ENCODE measurements at places on chromosomes 5 and 9.

GRCh38 chr5:120873083-120873482 is 409.0 kb downstream of the PRR16 start:
- no peak for DNase-seq

DNA sequence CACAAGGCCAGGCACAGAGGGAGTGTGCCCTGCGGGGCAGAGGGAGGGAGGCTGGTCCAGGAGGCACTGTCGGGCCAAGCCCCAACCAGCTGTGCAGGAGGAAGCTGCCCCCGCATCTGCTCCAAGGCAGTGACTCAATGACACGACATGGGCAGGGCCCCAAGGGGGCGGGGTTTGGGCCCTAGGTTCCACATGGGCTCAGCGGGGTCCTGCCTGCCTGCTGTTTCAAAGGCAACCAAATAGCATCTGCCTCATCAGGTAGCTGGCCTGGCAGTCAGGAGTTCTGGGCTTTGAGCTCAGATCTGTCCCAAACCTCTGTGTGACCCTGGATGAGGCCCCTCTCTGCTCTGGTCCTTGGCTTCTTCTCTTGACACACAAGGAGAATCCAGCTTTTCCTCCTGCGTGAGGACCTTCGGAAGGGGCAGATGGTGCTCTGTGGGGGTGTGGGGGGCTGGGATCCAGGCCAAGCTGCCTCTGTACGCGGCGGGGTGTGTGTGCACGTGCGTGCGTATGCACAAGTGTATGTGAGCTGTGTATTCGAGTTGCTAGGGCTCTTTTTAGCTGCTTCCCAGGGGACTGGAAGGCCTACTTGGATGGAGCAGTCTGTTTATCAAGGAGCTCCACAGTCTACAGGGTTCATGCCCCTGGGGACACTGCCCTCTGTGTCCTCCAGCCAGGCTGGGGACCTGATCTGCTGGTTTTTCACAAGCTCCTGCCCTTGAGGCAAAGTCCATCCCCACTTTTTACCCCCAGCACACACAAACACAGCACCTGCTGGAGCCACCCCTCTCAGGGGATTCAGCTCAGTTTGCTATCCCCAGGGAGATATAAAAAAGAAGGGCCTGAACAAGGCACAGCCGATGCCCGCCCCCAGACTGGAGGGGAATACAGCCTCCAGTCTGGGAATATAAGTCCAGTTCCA is 138.9 kb downstream of the RGS3 start:
- no peak for DNase-seq

DNA sequence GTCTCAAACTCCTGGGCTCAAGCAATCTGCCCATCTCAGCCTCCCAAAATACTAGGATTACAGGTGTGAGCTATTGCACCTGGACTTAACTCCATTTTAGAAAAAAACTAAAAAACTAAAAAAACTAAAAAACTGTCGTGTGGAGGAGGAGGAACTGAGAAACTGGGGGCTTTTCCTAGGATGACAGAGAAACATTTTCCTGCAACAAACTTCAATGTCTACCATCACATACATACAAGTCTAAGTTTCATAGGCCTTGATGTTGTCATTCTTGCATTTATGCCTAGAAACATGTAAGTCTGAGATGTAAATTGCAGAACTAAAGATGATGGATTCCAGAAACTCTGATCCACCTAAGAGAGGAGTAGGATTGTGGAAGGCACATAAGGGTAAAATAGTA is 556.8 kb downstream of the RAB3C start:
- DNase-seq: no peak

- peak; percentile 80 for DNase-seq
Measured at GRCh38 chr5:143405063-143405848, 1.8 kb upstream of the NR3C1 start.

DNA sequence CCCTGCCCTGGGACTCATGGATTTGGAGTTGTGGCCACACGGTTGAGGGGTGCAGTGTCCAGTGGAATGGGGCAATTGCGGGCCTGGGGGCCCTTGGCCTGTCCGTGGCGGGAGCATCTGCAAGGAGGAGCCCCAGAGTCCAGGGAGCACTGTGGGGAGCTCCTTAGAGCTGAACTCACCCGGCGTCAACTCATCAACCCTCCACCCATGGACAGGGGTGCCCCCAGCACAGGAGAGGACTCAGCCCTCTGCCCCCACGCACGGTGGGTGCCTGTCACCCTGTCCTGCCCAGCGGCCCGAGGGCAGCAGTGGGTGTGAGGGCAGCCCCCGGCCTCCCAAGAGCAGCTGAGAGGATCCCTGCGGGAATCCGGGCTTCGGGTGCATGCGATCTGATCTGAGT is 550 bp upstream of the SLC6A18 start:
- DNase-seq: no peak

GRCh38 chr5:160471761-160472160 is 50.1 kb downstream of the PTTG1 start:
- no peak for DNase-seq

DNA sequence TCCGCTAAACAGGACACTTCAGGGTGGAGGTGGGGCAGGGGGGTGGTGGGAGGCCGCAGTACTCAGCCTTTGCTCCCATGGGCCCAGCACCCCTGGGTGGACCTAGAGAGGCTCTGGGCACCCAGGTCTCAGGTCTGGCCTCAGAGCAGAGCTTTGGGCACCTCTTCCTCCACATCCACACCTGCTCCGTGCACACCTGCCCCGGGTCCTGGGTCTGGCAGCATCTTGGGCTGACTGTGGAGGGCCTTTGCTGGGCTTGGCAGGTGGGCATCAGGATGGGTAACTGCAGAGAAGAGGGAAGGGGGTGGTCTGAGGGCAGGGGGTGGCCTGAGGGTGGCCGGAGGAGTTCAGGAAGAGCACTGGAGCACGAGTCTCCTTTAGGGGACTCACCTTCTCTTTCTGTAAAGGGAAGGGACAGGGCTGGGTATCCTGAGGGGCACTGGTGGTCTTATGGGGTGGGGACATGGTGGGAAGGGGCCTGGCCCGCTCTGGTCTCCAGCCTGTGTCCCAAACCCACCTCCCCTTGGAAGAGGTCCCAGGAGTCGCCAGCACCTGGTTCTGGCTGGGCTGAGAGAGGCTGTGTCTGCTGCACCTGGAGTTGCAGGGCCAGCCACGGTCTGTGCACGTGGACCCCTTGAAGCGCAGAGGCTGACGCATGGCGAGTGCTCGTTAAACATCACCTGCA is 106.7 kb upstream of the IER5L start:
- DNase-seq: no peak

DNA sequence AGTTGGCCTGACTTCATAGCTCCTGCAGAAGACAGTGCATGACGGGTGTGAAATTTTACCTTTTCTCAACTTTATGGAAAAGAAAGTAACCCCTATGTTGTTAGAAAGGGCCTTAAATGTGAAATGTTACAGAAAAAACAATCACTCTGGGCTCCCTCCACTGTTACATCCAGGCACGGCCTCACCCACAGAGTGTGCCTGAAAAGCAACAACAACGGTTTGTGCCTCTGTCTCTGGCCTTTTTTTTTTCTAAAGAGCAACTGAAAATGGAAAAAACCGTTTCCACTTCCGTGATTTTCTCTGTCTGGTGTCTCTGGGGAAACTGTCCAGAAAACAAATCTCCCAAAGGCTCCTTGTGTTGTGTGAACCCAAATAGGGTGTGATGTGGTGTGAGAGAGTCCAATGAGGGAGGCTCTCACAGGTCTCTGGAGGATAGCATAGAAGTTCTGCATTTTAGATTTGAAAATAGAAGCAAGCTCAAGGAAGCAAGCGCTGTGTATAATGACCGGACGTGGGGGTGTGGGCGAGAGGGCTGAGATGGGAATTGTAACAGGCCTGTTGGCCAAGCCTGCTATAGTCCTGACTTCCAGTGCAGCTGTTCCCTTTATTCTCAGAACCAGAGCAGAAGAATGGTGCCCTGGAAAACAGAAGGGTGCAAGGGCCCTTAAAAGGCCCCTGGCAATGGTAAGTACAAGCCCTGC is 221.8 kb upstream of the TUT7 start:
- no peak for DNase-seq

- DNase-seq: no peak
Measured at GRCh38 chr5:58455066-58455465, 4.8 kb downstream of the PLK2 start.

- DNase-seq: no peak
Measured at GRCh38 chr5:77958642-77959330, 182.6 kb upstream of the TBCA start.

DNA sequence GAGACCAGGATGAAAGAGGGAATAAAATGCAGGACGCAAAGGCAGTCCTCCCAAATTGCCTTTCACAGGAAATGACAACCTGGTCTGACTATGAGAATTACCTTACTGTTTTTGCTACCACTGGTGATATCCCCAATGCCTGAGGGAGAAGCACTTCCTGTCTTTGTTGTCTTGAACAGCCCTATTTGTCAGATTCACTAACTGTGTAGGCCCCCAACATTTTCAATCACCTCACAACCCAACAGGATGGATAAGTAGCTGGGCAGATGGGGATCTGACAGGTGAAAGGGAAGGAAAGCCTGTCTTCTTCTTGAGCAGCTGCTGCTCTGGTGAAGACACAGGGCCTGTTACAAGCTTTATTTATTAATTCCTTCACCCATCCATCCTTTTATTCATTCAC is 9.7 kb downstream of the ESM1 start:
- DNase-seq: no peak

DNA sequence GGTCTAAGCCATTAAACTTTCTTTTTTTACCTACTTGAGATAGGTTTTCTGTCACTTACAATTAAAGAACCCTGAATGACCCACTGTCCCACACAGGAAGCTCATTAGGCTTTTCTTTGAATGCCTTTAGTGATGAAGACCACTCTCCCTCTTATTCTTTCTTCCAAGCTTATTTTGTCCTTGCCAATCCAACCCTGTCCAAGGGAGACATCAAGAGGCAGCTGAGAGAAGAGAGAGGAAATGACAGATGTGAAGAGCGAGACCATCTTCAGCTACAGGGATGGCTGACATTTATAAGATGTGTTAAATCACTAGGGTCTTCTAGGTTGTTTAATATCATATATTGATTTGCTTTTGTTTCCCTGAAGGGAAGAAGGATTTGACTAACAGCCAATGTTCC is 133.5 kb downstream of the FAM114A2 start:
- DNase-seq: no peak

DNA sequence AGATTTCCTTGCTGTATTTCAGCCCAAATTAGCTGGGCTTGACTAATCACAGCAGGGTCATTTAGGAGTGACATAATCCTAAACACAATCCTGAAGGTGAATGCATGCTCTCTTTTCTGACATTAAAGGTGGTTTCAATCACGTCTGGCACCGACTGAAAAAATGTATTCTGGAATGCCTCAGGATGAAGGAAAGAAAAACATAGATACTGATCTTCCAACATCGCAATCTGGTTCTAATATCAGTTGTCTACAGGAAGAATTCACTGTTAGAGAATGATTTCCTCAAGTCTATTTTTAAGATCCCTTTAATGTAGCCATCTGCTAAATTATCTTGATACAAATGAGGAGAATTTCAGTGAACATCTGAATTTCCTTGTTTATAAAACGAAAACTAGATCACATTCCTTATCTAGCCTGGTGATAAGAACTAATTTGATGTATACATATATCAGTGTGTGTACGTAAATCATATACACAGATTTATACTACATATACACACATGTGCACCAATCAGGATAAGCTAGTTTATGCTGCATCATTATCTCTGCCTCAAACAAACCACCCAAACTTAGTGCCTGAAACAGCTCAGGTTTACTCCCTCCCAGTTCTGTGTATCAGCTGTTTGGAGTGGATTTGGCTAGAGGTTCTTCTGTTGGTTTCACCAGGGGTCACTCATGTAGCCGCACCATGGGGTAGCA is 31.3 kb upstream of the TAS2R1 start:
- no peak for DNase-seq

DNA sequence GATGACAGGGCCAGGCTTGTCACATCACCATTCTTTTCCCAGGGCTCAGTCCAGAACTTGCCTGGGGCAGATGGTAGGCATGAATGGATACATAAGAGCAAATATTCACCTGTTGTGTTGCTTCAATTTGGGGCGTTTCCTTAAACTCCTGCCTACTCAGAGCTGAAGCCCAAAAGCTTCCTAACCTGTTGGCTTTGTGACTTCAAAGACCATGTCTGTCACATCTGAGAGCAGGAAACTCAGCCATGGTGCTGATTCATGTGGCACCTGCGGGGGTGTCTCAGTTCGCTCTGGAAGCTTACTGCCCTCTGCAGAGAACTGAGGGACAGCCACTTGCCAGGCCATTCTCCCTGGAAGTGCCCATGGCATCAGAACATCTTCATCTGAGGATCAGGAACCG is 246.6 kb downstream of the HSPA4 start:
- DNase-seq: no peak

DNA sequence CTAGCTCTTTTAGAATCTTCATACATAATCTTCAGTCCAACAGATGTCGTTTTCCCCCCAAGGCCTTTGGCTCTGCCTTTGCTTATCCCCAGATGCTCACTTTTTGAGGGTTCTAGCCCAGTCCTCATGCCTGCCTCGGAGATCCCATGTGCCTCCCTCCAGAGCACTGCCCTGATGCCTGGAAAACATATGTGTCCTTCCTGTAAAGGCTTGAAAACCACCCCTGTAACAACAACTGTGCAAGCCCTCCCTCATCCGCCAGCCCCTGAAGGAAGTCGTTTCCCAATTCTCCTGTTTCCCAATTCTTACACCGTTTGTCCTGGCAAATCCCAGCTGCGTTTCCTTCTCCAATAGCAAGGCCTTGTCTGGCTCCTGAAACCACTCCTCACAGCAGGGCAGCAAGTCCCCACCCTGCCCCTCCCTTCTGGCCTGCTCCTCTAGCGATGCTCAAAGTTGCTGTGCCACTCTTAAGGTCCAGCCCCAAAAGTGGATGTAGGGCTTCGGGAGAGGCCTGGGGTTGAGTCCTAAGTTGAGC is 52.2 kb downstream of the SLC36A1 start:
- DNase-seq: no peak

DNA sequence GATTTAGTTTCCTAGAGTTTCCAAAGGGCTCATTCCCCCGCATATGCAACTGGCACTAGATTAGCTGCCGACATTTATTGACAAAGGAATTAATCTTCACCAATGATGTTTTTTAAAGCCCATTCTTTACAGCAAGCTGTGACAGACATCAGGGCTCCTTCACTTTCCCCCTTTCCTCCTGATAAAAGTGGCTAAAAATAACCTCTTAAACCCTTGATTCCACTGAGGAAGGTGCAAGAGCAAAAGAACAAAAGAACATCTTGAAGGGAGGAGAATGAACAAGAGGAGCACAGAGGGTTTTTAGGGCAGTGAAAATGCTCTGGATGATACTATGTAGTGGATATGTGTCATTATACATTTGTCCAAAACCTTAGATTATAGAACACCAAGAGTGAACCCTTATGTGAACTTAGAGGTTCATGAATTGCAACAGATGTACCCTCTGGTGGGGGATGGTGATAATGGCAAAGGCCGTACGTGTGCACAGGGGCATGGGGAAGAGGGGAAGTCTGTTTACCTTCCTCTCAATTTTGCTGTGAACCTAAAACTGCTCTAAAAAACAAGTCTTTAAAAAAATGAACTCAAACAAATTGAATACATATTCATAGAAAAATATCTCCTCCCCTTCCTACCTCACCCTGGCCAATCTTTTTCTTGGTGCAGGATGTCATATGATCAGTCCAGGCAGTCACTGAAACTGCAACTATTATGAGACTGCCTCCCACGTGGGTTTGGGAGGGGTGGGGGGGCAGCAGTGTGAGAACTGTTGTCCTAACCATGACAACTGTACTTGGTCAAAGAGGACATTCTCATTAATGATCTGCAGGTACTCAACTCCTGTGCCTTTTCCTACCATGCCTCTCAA is 83.0 kb downstream of the MARCHF3 start:
- DNase-seq: no peak

- no peak for DNase-seq
Measured at GRCh38 chr9:77779010-77779409, 130.9 kb upstream of the GNA14 start.

- DNase-seq: no peak
Measured at GRCh38 chr5:8209500-8209899, 340.6 kb downstream of the MTRR start.

- no peak for DNase-seq
Measured at GRCh38 chr5:39024005-39024404, 50.2 kb downstream of the RICTOR start.

All from anterior cingulate cortex (tissue), 58 donors.